ENCODE measurements at places on chromosomes 1 and 21.

DNA sequence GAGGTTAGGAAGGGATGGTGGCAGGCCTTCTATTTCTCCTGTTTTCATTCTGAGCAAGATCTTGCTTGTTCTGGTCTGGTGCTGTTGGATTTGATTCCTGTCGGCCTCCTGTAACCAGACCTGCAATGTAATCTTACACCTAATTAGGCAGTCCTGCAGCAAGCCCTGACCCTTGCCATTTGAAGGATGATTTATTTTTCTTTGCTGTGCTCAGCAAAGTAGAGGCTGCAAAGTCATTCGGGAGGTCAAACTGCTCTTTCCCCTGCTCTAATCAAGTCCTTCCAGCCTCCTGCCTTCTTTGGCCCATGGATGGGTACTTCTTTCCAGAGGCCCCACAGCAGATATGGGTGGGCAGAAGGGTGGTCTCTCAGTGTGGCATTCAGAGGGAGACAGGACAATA, 417.7 kb upstream of the USP24 start:
- DNase-seq: no peak

GRCh38 chr21:32044205-32045180, 171.7 kb downstream of the HUNK start:
- no peak for DNase-seq

DNA sequence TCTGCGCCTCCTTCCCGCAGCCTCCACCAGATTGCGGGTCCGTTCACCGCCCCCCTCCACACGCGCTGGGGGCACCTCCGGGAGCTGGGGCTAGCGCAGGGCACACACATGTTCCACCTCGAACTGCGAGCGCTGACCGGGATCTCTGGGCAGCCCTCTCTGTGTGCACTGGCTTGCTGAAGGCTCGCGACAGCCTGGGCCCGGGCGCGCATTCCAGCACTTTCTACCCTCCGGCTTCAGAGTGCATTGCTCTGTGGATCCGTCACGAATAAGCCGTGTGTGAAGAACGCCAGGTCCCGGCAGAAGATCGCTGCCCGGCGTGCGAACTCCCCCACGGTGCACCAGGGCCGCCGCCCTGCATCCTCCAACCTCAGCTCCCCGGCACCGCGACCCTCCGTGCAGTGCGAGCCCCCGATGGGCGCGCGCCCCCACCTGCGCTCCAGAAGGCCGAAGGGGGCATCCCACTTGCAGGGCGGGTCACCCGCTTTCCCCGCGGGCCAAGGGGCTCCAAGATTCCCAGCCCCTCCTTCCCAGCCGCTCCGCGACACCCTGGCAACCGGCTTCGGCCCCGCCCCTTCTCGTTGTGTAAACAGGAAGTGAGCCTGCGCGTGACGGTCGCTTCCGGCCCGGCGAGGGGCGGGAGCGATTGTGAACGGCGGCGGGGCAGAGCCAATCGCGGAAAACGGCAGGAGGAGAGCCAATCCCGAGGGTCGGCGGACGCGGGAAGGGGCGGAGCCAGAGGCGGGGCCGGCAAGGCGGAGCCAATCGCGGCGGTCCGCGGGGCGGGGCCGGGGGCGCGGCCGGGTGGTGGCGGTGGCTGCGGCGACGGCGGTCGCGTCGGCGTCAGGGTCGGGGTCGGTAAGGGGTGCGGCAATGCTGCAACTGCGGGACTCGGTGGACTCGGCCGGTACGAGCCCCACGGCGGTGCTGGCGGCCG, at the start of gene TPRG1L:
Gene TPRG1L (plus strand): TSS at position 816 of the 937 bp plus-strand sequence. CDS start 58 bp downstream, at position 874.
- peak; percentile 98 for DNase-seq

DNA sequence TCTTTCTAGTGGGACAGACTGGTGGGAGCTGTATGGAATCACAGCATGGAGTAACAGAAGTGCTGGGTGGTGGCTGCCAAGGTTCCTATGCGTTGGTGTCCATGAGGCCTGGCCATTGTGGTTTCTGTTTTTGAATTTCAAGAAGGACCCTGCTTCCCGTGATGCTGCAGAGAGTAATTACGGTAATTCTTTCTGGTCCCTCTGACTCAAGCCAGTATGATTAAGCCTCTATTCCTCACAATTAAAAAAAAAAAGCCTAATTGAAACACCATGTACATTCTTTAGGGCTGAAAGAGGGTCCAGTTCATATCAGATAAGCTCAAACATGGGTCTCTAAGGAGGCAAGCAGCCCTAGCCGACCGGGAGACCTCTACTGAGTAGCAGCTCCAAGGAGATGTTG, 10.5 kb upstream of the C1orf21 start:
- no peak for DNase-seq

GRCh38 chr21:18142655-18143054, 102.0 kb upstream of the CHODL start:
- no peak for DNase-seq

DNA sequence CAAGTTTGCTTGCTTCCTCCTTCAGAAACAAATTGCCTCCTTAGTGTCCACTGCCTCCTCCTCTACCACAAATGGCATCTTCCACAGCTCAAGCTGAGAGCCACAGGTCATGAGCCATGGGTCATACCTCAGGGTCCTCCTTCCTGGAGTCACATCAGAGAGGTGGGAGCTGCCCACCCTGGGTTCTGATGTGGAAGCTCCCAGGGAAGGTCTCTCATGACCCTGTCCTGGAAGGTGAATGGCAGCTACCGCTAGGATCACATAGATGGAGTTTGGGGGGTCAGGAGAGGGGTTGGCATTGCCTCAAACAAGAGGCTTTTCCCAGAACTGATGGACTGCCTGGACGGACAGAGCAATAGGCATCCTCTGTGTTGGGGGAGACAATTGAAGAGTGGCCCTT, 321.4 kb downstream of the MATN1 start:
- DNase-seq: no peak

- no peak for DNase-seq
Observed at GRCh38 chr1:6325482-6325881, 64.6 kb upstream of the GPR153 start.

DNA sequence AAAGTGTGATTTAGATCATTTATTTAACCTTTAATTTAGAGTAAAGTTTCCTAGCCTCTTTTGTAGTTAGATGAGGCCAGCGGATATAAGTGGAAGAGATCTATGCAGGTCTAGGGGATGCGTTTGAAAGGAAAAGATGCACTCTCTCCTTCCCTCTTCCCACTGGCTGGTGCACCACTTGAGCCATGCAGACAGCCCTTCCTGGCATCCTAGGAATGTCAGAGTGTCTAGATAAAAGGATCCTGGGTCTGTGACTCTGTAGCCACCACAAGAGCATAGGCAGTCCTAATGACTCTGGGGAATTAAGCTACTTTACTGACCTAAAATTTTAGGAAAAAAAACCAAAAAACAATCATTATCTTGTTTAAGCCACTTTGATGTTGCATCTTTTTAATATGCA, 16.0 kb upstream of the STUM start:
- DNase-seq: no peak

- DNase-seq: no peak
Observed at GRCh38 chr1:80214888-80215540, 1208.5 kb upstream of the ADGRL4 start.

- DNase-seq: no peak
Observed at GRCh38 chr1:22658385-22659163, 5.5 kb downstream of the C1QB start.

All from activated CD8-positive, alpha-beta T cell treated with anti-CD3 and anti-CD28 coated beads for 36 hours (primary cell).